Osteoblast (primary cell): ENCODE measurements at places on chromosomes 5 and 9.
A peak's percentile ranks its signal among the peaks of the same experiment; 100 is the strongest.

DNA sequence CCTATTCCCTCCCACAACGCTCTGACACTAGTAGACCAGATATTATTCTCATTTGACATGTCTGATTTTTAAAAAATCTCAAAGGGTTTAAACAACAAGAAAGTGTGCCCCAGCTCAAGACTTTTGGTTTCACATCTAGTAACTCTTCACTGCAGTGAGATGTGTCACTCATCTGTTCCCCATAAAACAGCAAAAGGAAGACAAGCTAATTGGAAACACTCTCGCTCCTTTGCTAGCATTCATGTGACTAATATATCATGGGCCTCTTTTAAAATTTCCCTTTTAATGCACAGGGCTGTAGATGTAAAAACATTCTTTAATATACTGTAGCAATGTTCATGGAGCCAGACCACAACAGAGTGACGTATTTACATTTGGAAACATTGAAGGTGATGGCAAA is 372.6 kb downstream of the ZNF608 start:
- no peak for DNase-seq

DNA sequence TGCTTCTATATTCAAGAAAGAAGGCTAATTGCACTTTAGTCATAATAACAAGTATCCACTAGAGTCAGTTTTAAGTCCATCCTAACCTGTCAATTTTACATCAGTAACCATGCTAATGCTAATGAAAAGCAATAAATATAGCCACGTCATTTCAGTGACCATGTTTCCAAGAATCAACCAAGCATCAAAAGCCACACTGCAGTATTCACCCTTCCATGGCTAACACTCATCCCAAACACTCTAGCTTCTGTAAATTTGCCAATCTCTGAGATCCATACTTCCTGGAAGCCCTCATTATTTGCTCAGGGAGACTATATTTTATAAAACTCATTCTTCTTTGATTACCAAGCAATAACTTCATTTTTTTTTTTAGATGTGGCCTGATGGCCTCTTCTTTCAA is 712.0 kb downstream of the CETN3 start:
- DNase-seq, result no peak

DNA sequence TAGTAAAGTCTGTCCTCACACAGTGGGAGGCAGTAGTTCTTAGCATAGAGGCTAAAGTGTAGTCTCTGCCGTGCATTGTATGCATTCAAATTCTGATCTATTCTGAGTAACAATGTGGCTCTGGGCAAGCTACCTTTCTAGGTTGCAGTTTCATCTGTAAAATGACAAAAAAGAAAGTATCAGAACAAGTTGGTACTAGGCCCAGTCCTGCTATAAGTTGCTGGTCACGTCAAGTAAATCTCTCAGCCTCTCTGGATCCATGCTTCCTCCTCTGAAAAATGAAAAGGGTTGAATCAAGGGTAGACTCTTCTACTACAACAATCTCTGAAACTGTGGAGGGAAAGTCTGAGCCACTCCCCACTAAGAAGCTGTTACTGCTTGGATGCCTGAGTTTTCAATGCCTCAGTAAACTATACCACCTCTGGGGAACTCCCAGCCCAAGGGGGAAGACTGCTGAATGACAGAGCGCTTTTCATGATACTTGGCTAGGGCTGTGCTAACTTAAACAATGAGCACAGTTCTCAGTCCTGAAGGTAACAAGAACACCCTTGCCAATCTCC is 34.5 kb upstream of the SPARC start:
- DNase-seq, result no peak

GRCh38 chr5:85159395-85159794 is 774.7 kb upstream of the EDIL3 start:
- DNase-seq, result no peak

- DNase-seq, result no peak
These were observed 333.4 kb downstream of the YTHDC2 start for GRCh38 chr5:113846941-113847340.

GRCh38 chr5:83844449-83845068 is 123.9 kb upstream of the HAPLN1 start:
- peak; percentile 82 for DNase-seq

DNA sequence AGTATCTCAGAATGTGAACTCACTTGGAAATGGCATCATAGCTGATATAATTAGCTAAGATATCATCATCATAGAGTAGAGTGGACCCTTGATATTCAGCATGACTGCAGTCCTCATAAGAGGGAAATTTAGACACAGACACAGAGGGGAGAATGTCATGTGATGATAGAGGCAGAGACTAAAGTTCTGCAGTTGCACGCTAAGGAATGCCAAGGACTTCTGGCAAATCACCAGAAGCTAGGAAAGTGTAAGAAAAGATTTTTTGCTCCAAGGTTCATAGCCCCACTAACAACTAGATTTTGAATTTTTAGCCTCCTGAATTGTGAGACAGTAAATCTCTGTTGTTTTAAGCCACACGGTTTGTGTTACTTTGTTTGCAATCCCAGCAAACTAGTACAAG is 612.6 kb upstream of the ST8SIA4 start:
- DNase-seq, result no peak

- no peak for DNase-seq
These were observed 402 bp downstream of the BRD8 start for GRCh38 chr5:138177941-138178515.
